Body of pancreas (tissue), 4 donors: ENCODE measurements at places on chromosomes 2 and 18. TPM values are rescaled to one million over a fixed set of nuclear protein-coding genes. Genes with fewer than 3 reads are reported as not detected.

ADCY3 gene
- total RNA-seq, result 63.9 TPM

SLC4A3 gene
- total RNA-seq, result 2.6 TPM

MAP3K2 gene
- total RNA-seq, result 27.8 TPM

UCN gene
- total RNA-seq, result 2.9 TPM

SERPINB2 gene
- total RNA-seq, result not detected

GALNT3 gene
- total RNA-seq, result 29.7 TPM

OBSL1 gene
- total RNA-seq, result 185 TPM

MC5R gene
- not detected for total RNA-seq

CTAGE1 gene
- not detected for total RNA-seq

GATA6 gene
- 41.8 TPM for total RNA-seq

G6PC2 gene
- 21.3 TPM for total RNA-seq

TMEM169 gene
- total RNA-seq, result not detected

ACADL gene
- total RNA-seq, result 26.4 TPM

TCF7L1 gene
- total RNA-seq, result 4.3 TPM

SNRNP200 gene
- 58.1 TPM for total RNA-seq

NEUROD1 gene
- 2.6 TPM for total RNA-seq

CRYGD gene
- total RNA-seq, result not detected

UGT1A4 gene
- not detected for total RNA-seq

VAMP8 gene
- total RNA-seq, result 111 TPM

FIGN gene
- total RNA-seq, result 3.4 TPM

CNTNAP5 gene
- 0.26 TPM for total RNA-seq
